Stimulated activated effector memory CD8-positive, alpha-beta T cell treated with anti-CD3 and anti-CD28 coated beads, Interleukin-12 subunit alpha, Interleukin-12 subunit beta, amount 100 ng/mL, for 72 hours (primary cell): ENCODE measurements at places on chromosomes 2 and 18.

GRCh38 chr18:61398961-61399705 lies 65.9 kb downstream of the CDH20 start:
- no peak for DNase-seq

DNA sequence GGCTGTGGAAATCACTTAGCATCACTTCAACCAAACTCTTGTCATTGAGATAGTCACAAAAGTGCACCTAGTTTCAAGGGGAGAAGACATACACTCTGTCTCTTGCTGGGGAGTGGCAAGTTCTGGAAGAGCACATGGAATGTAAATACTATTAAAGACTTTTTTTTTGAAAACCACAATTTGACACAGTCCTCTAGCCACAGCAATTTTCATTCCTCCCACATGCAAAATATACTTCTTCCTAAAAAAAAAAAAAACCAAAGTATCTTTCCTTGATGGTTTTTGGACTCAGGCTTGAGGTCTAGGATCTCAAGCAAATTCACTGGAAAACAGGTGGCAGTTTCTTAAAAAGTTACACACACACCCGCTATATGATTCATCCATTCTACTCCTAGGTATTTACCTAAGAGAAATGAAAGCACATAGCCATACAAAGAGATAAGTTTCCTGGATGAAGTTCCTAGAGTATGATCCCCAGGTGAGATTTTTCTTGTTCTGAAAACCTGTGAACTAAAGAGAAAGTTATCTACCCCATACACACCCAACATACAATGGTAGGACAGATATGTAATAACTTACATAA lies 295.8 kb downstream of the SP3 start:
- DNase-seq = no peak

GRCh38 chr2:11480406-11480805 lies 14.4 kb upstream of the E2F6 start:
- DNase-seq = no peak

GRCh38 chr18:75698861-75699260 lies 271.4 kb upstream of the SMIM21 start:
- DNase-seq = no peak

- no peak for DNase-seq
Observed at GRCh38 chr18:67282796-67283195, 233.7 kb downstream of the DSEL start.

DNA sequence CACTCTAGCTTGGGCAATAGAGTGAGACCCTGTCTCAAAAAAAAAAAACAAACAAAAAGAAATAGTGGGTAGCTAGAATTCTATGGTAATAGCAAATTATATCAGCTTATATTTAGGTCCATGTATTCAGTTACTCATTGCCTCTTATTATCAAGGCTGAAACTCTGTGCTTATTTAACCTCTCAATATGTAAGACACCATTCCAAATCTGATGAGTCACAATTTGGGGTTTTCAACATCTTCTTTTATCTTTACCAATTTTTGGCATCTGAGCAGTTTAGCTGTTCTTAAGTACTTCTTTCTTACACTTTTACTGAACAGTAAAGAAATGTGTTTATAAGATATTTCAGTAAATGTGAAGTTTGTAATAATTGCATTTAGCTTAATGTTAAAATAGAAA lies 69.3 kb downstream of the TTC27 start:
- no peak for DNase-seq

GRCh38 chr2:69779258-69780001 lies 37.5 kb downstream of the ANXA4 start:
- no peak for DNase-seq

DNA sequence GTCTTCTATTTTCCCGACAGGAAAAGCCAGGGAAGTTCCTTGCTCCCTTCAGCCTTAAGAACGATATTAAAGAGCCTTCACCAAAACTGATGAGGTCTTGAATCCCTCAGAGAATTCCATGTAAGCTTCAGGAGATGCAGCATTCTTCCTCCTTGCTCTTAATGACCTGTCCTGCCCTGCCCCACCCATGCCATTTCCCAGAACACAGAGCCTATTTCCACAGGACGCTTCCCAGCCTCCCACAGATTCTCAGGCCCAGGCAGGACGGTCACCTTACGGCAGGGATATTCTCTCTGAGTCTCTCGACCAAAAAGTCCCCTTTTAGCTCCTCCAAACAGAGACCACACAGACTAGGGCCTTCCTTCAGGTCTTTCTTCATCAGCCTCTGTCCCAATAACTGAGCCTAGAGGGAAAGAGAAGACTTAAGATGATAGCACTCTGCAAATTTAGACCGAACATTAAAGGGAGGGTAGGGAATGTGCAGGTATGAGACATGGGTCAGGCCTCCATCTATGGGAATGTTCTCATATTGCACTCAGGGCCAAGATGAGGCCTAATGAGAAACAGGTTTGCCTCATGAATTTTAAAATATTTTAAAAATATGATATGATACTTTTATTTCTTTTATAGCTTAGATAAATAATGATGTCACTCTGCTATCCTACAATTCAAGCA lies 62.1 kb downstream of the COBLL1 start:
- DNase-seq = no peak

- DNase-seq = no peak
Observed at GRCh38 chr18:46260016-46260878, 156.1 kb downstream of the HAUS1 start.

DNA sequence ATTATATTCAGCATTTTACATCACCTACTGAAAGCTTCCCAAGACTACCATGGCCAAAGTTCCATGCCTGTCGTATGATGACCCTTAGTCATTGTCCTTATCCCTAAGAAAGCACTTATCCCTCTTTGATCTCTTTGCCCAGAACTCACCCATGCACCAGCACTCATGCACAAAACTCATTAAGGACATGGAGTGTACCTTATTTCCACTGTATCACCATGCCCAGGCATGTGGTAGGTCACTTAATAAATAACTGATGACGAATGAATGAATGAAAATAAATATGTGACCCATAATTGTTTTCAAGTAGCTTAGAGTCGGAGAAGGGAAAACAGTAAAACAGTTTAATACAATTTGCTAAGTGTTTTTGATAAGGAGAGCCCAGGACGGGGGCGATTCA lies 220.1 kb downstream of the IKZF2 start:
- DNase-seq = no peak

GRCh38 chr2:241010531-241011295 lies 12.3 kb downstream of the SNED1 start:
- peak; percentile 45 for DNase-seq

DNA sequence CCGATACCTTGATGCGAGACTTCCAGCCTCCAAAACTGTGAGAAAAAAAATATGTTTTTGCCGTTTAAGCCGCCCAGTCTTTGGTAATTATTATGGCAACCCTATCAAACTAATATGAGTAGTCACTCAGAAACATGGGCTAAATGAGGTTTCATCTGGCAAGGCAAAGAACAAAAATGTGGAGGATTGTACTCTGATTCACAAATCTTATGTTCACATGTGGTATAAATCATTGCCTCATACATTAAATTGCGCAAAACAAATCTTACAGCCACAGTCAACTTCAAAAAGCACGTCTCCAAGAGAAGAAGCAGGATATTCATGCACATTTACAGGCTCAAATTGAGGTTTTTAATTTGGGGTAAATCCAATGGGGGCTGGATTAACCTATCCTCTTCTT lies 1435.4 kb upstream of the LRRTM1 start:
- no peak for DNase-seq

- peak; percentile 48 for DNase-seq
Observed at GRCh38 chr2:170815746-170816503, 762 bp upstream of the GAD1 start.

GRCh38 chr2:88003074-88003755 lies 13.1 kb downstream of the RNU2-63P start:
- no peak for DNase-seq

DNA sequence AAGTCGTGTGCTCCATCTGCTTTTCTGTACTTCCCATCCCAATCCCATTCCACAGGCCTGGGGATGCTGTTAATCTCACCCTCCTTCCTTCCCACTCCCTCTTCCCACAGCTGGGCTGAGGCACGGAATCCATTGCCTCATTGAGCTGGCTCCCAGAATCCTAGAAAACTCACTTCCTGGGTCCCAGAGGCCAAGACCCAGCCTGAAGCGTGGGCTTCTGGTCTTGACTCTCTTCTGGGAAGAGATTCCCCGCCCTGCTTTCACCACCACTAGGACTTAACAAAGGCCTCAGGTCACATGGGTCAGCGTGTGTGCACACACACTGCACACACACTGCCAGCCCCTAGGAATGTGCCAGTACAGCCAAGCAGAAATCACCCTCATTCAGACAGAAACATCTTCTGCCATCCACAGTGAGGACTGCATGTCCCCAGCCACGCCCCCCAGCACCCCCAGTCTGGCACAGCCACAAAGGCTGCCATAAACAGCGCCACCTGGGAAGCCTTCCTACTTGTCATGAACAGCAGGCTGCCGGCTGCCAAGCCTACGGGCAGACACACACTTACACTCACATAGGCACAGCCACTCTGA lies 165.8 kb downstream of the TNS1 start:
- no peak for DNase-seq

DNA sequence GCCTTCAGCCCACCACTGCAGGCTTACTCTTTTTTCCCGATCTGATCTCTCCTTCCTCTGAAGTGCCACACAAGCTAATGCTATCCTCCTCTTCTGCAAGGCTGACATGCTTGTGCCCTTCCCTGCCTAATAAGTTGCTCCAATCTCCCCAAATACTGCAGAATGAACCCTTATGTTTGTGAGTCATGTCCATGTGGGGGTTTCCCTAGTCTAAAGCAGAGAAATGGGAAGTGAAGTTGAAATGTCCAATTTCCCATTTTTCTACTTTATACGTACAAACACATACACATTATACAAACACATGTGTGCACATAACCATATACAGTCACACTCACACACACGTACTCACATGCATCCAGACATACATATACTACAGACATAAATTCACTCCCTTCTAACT lies 288.1 kb upstream of the CELF4 start:
- DNase-seq = no peak

- no peak for DNase-seq
Observed at GRCh38 chr2:38522754-38523349, 79.9 kb downstream of the HNRNPLL start.

DNA sequence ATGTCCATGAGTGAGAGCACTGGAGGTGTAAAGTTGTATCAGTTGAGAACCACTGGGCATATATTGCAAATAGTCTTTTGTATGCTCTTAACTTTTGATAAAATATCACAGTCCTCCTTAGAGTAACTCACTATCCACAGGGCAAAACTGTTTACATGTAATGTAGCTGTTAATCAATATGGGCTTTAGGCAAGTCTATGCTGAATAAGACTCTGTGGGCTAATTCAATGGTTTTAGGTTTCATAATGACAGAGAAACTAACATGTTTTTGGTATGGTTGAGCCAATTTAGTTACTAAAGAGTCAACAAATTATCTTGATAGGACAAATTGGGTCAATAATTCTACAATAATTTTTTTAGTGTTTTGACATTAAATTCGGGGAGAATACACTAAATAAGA lies 1134.9 kb upstream of the FAM98A start:
- no peak for DNase-seq

DNA sequence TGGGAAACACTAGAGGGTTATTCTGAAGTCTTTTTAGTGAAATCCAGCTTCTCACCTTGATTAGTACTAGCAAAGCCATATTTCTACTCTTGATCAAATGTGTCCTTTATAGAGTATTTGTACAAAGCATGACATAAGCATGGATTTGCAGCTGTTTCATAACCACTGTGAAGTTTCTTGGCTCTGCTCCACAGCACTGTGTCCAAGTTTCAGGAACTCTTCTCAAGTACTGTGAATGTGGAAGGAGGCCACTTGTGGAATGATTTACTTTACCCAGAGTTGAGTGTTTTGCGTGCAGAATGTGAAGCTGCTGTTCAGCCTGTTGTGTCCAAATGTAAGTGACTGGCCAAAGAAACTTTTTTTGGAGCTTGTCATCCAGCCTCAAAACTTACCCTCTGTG lies 16.2 kb upstream of the MAPRE2 start:
- no peak for DNase-seq

DNA sequence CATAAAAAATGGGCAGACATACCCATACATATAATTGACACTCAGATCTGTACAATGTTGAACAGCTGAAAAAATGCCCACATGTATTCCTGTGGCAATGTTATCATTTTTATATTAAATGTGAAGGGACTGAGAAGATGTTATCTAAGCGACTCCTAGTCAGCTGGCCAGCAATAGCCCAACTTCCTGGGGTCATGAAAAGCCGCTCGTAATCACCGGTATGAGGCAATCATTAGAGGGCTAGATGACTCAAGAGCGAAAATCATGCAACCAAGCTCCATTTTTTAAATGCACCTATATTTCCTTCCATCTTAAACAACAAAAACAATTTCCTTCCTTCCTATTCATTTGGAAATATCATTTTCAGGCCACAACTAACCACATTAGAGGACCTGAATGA lies 274.6 kb upstream of the CCDC68 start:
- no peak for DNase-seq

DNA sequence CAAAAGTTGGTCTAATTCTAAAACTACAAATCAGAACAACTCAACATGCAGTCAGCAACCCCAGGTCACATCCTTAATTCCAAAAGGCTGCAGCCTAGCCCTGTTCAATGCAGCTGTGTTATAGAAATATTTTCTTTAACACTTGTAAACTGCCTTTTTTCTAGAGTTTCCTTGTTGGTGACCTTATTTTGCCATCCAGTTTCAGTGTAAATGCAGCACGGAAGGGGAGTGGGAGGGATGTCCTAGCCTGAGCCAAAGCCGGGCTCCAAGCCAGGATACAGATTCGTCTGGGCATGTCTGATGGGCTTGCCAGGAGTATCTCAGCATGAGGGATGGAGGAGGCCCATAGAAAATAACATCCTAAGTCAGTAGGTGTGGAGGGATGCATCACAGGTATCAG lies 17.7 kb upstream of the SP3 start:
- DNase-seq = no peak

GRCh38 chr2:239115616-239116015 lies 267.7 kb downstream of the TWIST2 start:
- DNase-seq = no peak

DNA sequence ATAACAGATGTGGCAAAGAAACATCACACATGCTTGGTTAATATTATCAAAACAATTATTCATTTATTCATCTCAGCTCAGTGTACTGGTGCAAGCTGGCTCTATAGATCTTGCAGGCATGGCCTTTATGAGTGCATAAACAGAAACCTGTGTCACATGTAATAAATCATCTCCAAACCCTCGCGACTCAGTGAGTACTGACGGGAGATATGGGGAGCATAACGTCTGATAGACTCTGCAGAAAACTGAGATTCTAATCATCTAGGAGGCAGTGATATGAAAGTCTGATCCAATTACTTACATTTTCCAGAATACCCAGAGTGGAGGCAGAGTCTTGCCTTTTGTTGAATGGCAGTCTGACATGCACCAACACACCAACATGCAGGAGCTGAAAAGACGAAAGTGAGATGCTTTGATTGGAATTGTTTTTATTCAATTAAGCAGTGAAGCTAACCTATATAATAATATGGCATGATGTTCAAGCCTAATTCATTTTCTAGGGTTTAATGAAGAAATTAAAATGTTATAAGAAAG lies 416.8 kb downstream of the RNF144A start:
- no peak for DNase-seq

GRCh38 chr2:152825834-152826233 lies 107.4 kb downstream of the ARL6IP6 start:
- DNase-seq = no peak

- DNase-seq = no peak
Observed at GRCh38 chr2:2812117-2812516, 481.0 kb upstream of the MYT1L start.

GRCh38 chr2:233430651-233431050 lies 76.4 kb downstream of the DGKD start:
- no peak for DNase-seq
